CD4-positive, alpha-beta T cell treated with Interleukin-2 at 100 ng/mL for 4 hours (primary cell): ENCODE measurements at places on chromosomes 2 and 18.

- peak; percentile 86 for DNase-seq
Observed at GRCh38 chr2:25301453-25302352, 40.0 kb downstream of the DNMT3A start.

- DNase-seq, result no peak
Observed at GRCh38 chr2:173741759-173742158, 223.4 kb downstream of the SP3 start.

DNA sequence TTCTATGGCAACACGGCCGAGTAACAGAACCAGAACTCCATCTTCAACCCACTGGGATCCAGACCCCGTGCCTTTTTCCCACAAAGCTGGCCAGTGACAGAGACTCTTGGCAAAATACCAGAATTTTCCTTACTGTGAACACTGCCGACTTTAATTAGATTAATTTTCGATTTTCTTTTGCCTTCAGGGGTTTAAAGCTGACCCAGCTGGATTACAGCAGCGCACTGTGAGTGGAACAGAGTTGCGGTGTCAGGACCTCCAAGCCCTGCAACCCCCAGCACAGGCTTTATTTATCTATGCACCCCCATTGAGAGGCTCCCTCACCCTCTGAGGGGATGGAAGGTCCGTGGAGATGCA is 36.4 kb downstream of the CTIF start:
- no peak for DNase-seq

GRCh38 chr2:183998797-183999190 is 599.5 kb upstream of the ZNF804A start:
- DNase-seq, result no peak

DNA sequence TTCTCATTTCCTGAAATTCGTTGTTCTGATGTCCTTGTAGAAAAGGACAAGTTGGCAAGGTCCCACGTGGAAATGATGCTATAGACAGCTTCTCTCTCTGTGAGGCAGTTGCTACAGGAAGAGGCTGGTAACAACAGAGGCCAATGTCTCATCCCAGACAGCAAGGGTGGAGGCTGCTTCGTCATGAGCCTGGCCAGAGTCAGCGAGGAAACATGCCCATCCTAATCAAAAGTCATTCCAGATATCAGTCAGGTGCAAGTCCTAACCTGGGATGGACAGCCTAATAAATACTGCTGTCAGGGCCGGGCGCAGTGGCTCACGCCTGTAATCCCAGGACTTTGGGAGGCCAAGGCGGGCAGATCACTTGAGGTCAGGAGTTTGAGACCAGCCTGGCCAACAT is 6.4 kb upstream of the SMAD7 start:
- DNase-seq, result no peak
